Cardiac ventricle fibroblast (primary cell): ENCODE measurements at places on chromosomes 4 and X. TPM values are rescaled to one million over a fixed set of nuclear protein-coding genes. Genes with fewer than 3 reads are reported as not detected.

The MAGEA2 gene
- not detected in 2 replicates for total RNA-seq

The TACC3 gene
- 3.5 and 4.4 TPM in 2 replicates for total RNA-seq

The EGF gene
- total RNA-seq = not detected in 2 replicates

The MMAA gene
- total RNA-seq = 6.2 and 6.5 TPM in 2 replicates

The GUCY1A1 gene
- total RNA-seq = 8.5 and 10.3 TPM in 2 replicates

The PNMA6A gene
- total RNA-seq = 0.69 TPM in 1 of 2 replicates, not detected in the other

The CASP3 gene
- total RNA-seq = 23.4 and 31.1 TPM in 2 replicates

The GPR34 gene
- not detected in 2 replicates for total RNA-seq

The DNAJB14 gene
- 18.5 and 22.7 TPM in 2 replicates for total RNA-seq
